Activated CD4-positive, alpha-beta memory T cell treated with anti-CD3 and anti-CD28 coated beads, Interleukin-2, amount 10 ng/mL, durations not matched to agents 7 days and 5 days (primary cell): ENCODE measurements at places on chromosomes 3 and 15.

DNA sequence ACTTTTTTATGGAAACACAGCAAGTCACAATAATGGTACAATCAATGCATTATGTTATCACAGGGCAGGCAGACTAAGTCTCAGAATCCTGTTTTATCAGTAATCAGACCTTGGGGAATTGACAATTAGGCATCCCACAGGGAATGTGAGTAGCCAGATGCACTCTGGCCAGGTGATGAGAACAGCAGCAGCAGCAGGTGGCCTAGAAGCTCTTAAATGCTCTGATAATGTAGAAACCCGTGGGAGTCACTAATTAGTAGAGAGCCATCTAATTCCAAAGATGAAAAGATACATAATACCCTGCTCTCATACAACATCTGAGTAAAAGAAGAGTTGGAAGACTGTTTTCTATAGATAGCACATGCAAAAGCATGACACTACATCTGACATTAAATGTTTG, 12.6 kb downstream of the CEP152 start:
- no peak for DNase-seq

DNA sequence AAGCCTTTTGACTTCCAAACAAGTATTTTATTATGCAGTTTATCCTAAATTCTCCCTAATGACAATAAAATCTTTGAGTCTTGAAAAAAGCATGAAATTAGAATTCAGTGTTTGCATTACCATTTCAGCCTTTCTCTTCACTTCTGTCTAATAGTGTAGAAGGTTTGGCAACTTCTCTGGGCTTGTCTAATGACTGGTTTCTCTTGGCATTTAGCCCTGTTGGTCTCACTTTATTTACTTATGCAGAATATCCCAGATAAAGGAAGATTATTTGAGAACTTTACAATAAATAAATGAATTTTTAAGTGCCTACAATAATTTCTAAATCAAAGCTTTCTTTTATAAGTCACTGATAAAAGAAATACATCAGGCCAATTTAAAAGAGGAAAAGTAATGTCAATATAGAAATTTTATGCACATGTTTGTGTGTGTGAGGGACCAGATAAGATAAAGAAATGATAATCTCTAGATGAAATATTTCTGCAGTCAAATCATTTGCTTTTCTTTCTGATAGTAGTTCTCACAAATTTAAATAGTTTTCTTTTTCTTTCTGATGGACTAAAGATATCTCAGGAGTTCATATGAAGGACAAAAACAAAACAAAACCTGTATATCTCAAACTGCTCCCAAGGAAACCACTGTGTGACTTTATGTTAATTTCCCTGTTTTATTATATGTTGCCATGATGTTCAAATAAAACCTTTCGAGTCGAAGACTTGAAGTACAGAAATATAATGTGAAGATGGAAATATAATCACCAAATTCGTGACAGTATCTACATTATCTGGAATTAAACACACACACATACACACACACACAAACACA, 533.1 kb upstream of the CBLB start:
- no peak for DNase-seq

DNA sequence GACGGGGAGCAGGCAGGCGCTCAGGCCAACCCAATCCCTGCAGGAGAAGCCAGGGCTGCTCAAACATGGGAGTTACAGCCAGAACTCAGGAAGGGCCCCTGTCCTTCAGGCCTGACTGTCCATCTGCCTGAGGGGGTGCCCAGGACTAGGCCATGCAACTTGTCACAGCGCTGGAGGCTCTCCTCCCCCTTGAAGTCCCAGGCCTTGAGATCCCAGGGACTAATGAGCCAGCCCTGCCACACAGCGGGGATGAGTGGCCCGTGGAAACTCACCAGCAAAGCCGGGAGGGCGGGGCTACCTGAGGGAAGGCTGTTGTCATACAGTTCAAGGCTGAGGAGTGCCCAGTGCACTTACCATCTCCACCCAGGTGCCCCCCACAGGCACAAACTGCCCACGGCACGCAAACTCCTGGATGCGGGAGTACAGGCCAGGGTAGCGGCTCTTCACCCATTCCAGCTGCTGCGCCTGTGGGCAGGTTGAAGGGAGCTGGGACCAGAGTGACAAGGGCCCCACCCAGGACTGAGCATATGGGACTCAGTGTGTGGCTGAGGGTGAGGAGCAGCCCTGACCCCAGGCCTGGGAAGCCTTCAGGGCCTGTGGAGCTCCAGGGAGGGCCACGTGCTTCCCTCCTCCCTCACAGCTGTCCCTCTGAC, 6.3 kb downstream of the MAN2C1 start:
- no peak for DNase-seq

GRCh38 chr15:85718981-85719380, 75.7 kb downstream of the KLHL25 start:
- DNase-seq = no peak
